Esophagus muscularis mucosa (tissue), 4 donors: ENCODE measurements at places on chromosomes 16 and 17. TPM values are rescaled to one million over a fixed set of nuclear protein-coding genes. Genes with fewer than 3 reads are reported as not detected.
A peak's percentile ranks its signal among the peaks of the same experiment; 100 is the strongest.

The KRTAP3-2 gene
- total RNA-seq, result not detected

The HAGHL gene
- 5.4 TPM for total RNA-seq

The GPR179 gene
- total RNA-seq, result not detected

The STX1B gene
- 2.3 TPM for total RNA-seq

The RNF112 gene
- total RNA-seq, result 5.4 TPM

The ARL17B gene
- total RNA-seq, result 6.9 TPM

The PYDC1 gene
- not detected for total RNA-seq

DNA sequence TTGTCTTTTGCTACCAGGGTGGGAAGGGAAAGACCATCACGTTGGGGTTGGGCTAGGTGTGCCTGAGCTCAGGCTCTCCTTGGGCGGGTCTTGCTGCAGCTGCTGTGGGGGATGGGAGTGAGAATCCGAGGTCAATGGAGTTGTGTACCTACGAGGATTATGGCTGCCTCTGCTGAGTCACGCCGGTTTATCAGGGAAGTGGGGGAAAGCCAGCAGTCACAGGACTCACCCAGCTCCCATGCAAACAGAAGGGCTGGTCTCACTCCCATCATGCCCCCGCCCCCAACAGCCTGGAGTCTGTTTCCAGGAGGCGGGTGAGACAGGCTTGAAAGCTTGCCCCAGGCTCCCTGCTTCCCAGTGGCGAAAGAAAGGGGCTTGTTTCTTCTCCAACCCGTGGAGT is 1259.0 kb upstream of the GOT2 start:
- DNase-seq, result no peak

DNA sequence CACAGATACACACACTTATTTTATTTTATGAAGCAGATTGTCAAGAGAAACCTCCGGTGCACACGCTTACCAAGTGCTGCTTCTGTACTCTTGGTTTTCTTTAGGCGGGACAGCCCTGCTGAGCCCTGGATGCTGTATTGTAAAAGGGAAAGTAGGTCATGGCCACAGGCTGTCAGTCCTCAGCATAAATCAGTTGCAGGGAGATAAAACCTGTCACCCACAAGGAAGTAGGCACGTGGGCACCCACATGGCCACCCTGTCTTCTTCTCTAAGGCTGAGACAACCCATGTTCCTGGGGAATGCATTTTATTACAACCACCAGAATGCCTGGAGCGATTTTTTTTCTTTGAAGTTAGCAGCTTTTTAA is 59.3 kb downstream of the ASIC2 start:
- no peak for DNase-seq

GRCh38 chr16:84683691-84684591 is 15.9 kb upstream of the USP10 start:
- no peak for DNase-seq

DNA sequence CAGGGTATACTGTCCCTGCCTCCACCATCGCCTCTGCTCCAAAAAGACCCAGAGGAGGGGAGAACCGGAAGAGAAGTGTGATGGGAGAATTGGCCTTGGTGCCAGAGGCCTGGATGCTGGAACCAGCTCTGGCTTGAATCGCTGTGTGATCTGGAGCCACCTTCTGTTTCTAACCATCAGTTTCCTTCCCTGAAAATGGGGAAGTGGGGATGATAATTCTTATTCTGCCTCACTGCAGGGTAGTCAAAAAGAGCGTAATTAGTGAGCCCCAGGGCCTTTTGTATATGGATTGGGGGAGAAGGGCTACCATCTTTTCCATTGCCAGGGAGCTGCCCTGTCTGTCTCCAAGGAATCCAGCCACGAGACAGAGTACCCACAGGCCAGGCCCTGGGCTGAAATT is 52.2 kb downstream of the CCT6B start:
- DNase-seq, result no peak

DNA sequence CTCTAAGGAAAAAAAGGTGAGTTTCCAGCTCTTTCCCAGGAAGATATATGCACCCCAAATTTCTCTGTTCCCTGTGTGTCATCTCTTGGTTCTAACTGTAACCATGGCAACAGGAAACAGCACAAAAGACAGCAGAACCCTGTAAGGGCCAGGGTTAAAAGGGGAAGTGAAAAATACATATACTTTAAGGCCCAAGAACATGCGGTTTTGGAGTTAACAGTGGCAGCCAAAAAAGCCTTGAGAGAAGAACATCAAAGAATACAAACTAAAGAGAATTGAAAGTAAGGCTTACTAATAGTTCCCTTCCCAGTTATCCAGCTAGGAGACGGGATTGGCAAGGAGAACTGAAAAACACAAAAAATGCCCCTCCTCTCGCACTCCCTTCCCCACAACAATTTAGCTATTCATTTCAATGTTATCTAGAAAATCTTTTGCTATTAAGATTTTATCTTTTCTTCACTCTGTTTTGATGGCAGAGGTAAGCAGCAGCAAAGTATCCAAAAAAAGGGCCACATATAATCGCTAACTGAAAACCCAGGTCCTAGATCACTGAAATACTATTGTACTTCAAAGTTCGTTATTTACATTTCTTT is 1.5 kb downstream of the SPOP start:
- DNase-seq, result no peak

DNA sequence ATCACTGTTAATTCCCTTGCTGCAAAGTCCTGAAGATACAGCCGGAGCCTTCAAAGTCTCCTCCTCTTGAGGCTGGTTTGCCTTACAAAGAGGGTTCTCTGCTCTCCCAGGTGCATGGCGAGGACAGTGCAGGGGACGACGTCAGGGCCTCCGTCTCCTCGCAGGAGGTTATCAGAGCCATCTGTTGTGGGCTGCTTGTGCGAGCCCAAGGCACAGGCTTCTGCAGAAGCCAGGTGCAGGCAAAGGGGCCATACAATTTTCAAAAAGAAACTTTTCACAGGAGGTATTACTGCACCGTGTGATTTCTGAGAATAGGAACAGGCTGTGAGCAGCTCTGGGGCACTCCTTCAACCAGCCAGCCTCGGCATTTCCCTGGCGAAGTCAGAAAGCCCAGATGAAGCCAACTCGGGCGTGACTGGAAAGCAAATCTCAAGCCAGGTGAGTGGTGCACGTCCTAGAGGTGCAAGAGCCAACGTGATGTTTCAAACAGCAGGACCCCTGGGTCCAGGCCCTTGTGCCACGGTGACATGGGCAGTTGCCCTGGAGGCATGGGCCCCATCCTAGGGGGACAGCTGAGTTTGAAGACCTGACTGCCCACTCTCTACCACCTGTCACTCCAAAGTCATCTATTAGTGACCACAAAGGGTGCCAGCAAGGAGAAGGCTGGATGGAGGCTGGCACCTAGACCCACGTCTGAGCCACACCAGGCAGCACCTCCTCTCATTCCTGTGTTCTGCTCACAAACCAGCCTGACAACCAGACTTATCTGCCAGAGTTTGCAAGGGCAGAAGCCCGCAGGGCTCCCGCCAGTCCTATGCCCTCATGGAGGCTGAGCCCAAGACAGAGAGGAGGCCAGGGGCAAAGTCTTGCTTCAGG is 68.6 kb downstream of the SMPD3 start:
- no peak for DNase-seq

GRCh38 chr17:58306131-58306951 is 22.3 kb downstream of the TSPOAP1 start:
- peak; percentile 82 for DNase-seq

- DNase-seq, result no peak
Measured at GRCh38 chr16:49986351-49987124, 38.5 kb upstream of the CNEP1R1 start.

GRCh38 chr16:55014022-55014421 is 83.4 kb downstream of the IRX5 start:
- DNase-seq, result no peak

- no peak for DNase-seq
Measured at GRCh38 chr16:15715221-15715620, 65.2 kb downstream of the NDE1 start.

GRCh38 chr16:515175-515938 is 12.2 kb upstream of the CAPN15 start:
- no peak for DNase-seq

- no peak for DNase-seq
Measured at GRCh38 chr16:79899316-79899715, 298.8 kb upstream of the MAF start.

GRCh38 chr17:44079877-44080821 is 9.6 kb downstream of the G6PC3 start:
- no peak for DNase-seq

- DNase-seq, result no peak
Measured at GRCh38 chr16:12998361-12999085, 97.1 kb downstream of the SHISA9 start.

GRCh38 chr16:24045641-24046040 is 209.9 kb downstream of the PRKCB start:
- no peak for DNase-seq

- no peak for DNase-seq
Measured at GRCh38 chr17:74345433-74346241, 16.0 kb downstream of the BTBD17 start.
